Muscle of back (tissue), 13 donors: ENCODE measurements at places on chromosomes 12 and 14. TPM values are rescaled to one million over a fixed set of nuclear protein-coding genes. Genes with fewer than 3 reads are reported as not detected.

GRCh38 chr12:96347130-96347699 is 53.0 kb downstream of the CDK17 start:
- no peak for DNase-seq

The ESPL1 gene
- 5.3 TPM for polyA plus RNA-seq

The MSRB3 gene
- polyA plus RNA-seq: 55.5 TPM

DNA sequence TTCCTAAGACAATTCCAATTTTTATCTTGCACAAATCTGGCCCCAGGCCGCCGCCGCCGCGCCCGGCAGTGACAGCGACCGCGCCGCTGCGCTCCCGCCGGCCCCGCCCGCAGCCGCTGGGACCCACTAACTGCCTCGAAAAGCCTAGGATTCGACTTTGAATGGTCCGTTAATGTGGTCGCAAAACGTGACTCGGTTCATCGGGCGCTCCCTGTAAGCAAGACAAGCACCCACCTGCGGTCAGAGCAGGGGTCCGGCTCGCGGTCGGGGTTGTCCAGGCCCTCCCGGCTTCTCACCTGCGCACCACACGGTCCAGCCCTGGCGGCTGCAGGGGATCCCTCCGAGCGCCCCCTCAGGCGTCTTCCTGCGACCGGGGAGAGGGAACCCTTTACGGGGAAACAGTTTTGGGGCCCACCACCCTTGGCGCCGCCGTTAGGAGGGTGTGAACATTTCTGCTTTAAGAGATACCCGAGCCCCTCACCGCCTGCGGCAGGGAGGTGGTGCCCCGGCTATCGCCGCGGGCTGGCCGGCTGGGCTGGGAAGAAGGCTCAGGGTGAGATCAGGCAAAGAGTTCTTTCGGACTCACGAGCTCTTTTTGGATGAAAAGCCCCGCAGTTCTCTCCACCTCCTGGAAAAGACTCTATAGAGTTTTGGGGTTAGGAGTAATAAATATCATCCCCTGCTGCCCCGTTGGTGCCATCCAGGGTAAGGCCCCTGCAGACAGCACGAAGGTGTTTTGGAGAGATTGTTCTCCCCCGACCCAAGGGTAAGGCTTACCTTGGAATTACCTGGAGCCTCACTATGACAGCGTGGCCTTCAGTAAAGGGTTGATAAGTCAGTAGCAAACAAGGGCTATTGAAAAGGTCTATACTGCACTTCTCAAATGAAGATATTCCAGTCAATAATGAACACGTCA is 13.6 kb upstream of the FOXJ2 start:
- DNase-seq: no peak

GRCh38 chr14:58166005-58166983 is 14.3 kb upstream of the ARMH4 start:
- DNase-seq: peak; percentile 83

DNA sequence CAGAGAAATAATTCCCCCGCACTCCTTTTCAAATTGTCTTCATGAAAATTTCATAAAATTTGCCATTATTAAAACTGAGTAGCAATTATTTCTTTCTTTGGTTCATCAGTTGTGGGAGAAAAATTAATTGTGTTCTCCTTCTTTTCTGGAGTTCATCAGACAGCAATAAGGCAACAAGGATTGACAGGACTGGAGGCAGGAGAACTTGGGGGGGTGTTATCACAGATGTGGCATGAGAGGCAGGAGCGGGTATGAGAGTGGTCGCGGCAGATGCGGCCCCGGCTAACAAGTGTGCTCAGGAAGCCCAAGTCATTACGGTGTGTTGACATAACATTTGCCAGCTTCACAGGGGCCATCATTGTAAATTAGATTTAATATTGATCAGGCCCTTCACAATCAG is 306.6 kb upstream of the TMPO start:
- no peak for DNase-seq
